AG10803 (cell line): ENCODE measurements at places on chromosomes 16 and 17.

DNA sequence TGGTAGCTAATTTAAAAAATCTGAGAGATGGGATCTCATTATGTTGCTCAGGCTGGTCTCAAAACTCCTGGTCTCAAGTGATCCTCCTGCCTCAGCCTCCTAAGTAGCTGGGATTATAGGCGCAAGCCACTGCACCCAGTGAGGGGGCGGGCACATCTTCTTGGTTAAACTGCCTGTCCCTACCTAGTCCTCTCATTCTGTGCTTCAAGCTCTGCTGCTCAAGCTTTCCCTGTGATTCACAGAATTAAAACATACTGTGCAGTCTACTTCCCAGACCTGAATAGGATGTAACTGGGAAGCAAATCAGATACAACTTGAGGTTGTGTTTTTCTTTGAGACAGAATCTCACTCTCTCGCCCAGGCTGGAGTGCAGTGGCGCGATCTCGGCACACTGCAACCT, 2.3 kb downstream of the MRPL38 start:
- DNase-seq = no peak

DNA sequence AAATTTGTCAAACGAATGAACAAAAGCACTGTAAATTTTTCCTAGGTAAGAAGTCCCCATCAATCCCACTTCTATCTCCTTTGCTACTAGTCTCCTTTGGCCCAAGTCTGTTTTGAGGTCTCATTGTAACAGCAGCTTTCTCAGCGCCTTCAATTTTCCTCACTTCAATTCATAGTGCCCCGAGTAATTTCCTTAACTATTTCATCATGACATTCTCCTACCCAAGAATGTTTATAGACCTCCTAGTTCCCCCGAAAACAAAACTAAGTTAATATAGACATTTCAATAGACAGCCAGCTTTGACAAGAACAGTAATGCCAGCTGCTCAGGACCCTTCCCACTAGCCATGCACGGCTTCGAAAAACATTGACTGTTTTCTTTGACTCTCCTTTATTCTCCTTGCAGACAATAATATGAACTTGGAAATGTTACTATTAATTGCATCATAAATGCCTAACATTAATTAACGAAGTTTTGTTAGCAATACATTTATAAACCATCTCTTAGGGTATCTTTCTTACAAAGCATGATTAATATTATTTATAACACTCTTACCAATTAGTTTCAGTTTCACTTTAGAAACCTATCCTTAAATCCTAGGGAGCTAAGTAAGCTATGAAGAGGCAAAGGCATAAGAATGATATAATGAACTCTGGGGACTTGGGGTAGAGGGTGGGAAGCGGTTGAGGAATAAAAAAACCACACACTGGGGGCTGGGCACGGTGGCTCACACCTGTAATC, 22.8 kb downstream of the GLG1 start:
- DNase-seq = peak; percentile 21

- DNase-seq = no peak
Measured at GRCh38 chr17:81908793-81909192, 2.4 kb downstream of the PCYT2 start.

DNA sequence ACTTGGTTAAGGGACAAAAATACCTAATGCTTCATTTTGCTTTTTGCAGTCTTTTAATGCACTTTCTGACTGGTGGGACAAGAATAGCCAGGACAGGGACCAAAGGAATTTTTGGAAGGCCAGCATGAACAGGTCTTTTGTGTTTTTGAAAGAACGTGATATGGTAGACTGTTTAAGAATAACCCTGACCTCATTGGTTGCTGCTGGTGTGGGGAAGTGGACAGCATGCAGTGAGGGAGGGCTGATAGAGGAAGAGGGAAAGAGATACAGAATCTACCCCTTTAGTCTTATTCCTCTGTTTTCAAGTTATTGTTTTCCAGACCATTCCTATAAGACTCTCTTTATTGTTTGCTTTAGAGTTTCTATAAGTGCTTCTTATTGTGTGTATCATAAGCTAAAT, 816.2 kb downstream of the CDH11 start:
- DNase-seq = no peak

- DNase-seq = no peak
Measured at GRCh38 chr17:20098314-20098713, 89.2 kb downstream of the SPECC1 start.
